ENCODE measurements at places on chromosomes 2 and 18.

- DNase-seq: no peak
Measured at GRCh38 chr2:46854260-46854659, 61.3 kb downstream of the MCFD2 start.

- DNase-seq: no peak
Measured at GRCh38 chr18:78678318-78678695, 301.3 kb upstream of the SALL3 start.

- DNase-seq: no peak
Measured at GRCh38 chr2:219293736-219294231, 14.6 kb downstream of the DNAJB2 start.

GRCh38 chr2:29032189-29032588, 42.1 kb downstream of the PCARE start:
- DNase-seq: no peak

DNA sequence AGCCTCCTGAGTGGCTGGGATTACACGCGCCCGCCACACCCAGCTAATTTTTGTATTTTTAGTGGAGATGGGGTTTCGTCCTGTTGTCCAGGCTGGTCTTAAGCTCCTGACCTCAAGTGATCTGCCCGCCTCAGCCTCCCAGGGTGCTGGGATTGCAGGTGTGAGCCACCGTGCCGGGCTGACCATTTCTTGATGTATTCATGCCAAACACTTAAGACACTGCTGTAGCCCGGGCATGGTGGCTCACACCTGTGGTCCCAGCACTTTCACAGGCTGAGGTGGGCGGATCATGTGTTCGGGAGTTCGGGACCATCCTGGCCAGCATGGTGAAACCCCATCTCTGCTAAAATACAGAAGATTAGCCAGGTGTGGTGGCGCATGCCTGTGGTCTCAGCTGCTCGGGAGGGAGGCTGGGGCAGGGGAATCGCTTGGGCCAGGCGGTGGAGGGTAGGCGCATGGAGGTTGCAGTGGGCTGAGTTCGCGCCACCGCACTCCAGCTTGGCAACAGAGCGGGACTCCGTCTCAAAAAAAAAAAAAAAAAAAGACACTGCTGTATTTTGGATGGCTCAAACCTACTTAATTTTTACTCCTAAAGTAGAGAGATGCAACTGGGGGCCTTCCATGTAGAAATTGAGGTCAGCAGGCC, 140.8 kb downstream of the NUP35 start:
- DNase-seq: no peak

DNA sequence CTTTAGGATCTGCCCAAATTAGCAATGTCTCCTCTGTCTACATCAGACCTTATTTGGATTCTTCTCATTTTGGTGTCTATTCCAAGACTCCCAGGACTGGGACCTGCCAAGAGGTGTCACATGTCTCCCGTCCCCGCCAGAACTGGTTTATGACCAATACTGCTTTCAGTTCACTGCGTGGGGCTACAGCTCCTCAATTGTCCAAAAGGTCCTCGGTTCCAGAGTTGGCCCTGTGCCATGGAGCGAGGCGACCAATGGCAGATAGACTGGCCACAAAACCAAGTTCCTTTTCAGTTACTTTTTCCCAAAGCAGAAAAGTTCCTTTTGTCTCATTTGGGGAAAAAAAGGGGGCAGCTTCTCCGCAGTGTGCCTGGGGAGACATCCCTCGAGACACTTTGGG, 144.1 kb upstream of the ZNF236 start:
- DNase-seq: no peak

DNA sequence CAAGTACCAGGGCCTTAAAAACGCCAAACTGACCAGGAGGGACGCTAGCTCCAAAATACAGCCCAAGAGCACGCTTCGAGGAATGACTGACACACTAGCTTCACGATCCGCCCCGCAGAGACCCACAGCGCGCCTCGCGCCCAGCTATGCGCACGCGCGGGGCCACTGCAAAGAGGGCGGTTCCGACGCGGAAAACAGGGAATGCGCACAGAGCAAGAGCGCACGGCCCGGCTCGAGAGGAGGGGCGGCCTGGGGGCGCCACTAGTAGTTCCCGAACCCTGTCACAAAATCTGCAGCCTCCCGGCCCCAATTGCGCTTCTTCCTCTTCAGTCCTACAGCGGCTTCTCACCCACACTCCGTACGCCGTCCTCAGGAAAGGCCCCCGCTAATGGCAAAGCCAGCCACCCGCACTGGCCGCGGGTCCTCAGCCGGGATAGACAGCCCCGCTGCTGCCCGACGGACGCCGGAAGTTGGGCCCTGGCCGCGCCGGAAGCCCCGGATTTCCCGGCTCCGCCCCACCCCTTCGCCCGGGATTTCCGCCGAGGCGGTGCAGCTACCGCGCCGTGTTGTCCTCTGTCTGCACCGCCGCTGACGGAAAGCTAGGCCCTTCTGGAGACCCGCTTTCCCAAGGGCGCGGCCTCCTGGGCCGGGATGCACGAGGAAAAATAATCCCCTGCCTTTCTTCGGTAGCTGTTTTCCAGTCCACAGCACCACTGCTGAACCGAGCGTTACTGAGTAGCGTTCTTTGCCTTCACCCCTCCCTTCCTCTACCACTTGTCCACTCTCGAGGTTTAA, at the start of gene HDHD2:
Gene HDHD2 (minus strand): TSS at position 472 of the 795 bp plus-strand sequence. CDS start 14,061 bp downstream, outside the sequence.
- DNase-seq: peak; percentile 42

- no peak for DNase-seq
Measured at GRCh38 chr2:12513339-12513738, 203.4 kb upstream of the TRIB2 start.

DNA sequence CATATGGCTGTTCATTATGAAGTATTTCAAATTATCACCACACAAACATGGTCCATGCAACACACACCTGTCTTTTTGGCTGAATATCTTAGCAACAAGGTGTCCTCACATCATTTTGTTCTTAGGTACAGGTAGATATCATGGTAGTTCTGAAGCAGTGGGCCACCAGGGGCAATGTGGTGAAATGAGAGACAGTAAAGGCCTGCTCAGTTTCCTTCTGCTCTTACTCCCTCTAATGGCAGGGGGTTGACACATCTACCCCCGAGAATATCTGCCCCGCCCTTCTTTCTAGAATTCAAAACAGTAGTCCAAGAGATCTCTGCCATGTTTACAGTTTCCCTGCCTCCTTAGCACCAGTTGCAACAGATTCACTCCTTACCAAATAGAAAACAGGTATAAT, 147.0 kb upstream of the KLHL14 start:
- DNase-seq: no peak

GRCh38 chr2:74242354-74243071, 44.1 kb downstream of the MTHFD2 start:
- no peak for DNase-seq

DNA sequence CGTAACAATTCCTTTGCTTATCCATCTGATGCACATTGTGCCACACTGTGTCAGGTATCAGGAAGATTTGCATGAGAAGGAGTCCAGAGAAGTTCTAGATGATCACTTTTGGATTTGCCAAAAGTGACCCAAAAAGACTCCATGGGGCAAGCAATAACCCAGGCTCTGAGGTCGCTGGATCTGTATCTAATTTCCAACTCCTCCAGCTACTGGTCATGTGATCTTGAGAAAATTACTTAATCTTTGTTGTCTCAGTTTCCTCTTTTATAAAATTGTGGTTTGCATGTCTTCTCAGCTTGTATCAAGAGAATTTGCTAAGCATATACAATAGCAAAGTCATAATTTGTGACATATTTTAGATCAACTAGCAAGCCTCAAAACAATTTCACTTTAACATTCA, 61.3 kb upstream of the ITGA4 start:
- DNase-seq: no peak

GRCh38 chr2:231785413-231785812, 832 bp upstream of the COPS7B start:
- DNase-seq: no peak

DNA sequence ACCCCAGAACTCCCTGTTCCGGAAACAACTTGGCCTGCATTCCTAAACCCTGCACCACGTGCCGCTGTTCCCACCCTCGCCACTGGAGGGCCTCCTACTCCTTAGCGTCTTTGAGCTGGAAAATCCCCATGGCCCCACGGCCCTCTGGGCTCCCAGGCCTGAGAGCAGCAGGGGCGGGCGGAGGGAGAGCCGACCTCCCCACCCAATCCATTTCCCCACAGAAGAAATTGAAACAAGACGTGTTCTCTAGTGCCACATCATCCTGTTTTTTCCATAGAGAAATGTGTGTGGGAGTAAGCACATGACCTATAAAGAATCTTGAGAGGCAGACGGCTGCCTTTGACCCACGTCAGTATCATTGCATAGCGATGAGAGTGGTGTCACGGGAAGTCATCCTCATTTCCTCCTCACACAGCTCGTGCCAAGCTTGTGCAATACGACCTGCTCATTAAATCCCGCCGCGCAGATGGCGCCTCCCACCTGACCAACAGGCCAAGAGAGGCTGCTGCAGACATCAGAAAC, 79.2 kb downstream of the LAMA1 start:
- no peak for DNase-seq

DNA sequence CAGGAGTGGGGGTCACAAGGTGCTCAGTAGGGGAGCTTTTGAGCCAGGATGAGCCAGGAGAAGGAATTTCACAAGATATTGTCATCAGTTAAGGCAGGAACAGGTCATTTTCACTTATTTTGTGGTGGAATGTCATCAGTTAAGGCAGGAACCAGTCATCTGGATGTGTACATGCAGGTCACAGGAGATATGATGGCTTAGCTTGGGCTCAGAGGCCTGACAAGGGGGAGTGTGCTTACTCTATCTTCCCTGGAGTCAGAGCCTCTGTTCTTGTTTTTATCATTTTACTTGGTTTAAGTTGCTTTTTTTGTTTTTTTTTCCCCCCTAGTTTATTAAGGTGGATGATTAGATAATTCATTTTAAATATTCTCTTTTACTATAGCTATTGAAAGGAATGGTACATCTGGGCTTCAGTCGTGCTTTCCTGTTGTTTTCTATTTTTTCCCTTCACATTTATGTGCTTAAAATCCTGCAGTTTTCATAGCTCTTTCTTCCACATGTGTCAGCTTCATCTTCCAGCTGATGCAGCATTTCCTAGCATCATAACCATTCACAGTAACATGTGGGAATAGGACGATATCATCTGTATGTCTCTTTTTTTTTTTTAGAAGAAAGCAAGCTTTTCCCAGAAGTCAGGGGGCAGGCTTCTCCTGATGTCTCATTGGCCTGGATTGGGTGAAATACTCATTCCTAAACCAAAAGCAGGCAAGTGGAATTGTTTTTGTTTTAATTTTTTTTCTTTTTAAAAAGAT, 15.4 kb downstream of the ZNF396 start:
- DNase-seq: no peak

GRCh38 chr2:10119027-10119325, 3.6 kb upstream of the RRM2 start:
- no peak for DNase-seq

- DNase-seq: no peak
Measured at GRCh38 chr2:23550553-23550952, 165.6 kb downstream of the KLHL29 start.

DNA sequence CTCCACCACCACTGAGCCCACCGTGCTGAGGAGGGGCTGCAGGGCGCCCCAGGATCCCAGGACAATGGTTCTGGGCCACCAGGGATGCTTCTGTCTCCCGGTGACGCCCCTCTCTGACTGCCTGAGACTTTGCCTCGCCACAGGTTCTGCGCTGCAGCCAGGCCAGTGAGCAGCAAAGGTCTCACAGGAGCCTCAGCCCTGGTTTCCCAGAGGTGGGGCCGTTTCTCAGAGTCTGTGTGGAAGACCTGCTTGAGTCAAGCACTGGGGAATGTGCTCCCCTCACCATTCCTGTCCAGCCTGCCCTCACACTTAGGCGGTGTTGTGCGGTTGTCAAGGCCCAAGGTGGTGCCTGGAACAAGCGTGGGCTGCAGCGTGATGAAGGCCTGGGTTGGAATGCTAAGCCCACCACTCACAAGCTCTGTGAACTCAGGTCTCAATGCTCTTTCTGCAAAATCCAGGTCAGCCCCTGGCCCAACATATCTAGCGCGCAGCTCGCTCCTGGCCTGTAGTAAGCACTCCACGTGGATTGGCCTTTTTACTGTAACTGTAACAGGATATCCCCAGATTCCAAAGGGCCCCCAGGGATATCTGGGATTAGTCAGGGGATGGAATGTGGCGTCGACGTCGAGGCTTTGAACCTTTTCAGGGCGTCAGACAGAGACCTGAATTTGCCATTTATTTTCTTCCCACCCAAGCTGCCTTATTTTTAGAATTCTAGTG, 47.6 kb downstream of the PLB1 start:
- DNase-seq: no peak

DNA sequence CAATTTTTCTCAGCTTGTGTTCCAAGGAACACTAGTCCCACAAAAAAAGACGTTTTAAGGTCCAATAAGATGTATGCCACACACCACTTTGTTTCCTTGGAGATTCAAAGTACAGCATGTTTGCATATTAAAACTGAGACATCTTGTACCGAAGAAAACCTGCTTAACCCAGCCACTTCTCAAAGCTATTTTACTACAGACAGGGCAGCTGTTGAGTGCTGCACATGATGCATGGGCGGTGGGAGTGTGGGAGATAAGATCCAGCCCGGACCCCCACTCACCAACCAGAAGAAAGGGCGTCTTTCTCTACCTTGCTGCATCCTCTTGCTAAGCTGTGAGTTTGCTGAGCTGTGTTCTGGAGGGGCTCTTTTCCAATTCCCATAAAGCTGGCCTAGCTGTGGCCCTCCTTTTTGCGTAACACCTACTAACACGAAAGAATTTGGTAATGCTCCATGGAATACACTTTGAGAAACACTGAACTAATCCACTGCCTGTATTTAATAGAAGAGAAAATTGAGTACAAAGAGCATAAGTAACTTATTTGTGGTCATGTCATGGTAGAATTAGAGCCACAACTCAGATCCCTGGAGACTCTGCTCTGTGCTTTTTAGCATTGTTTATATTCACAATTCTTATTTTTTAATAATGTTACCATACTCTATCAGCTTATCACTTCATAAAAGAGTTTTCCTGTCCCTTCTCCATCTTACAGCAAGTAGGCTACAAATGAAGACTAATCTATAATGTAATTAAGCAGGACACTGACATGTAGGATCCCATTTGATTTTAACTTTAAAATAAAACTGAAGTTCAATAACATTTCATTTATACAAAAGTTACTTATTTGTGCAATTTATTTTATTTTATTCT, 90.0 kb downstream of the PLEKHM3 start:
- DNase-seq: no peak

- DNase-seq: no peak
Measured at GRCh38 chr18:57837917-57838548, 34.9 kb upstream of the ATP8B1 start.

GRCh38 chr18:10776493-10776892, 250.7 kb downstream of the NAPG start:
- DNase-seq: no peak

- DNase-seq: no peak
Measured at GRCh38 chr18:10455726-10456453, 1.5 kb downstream of the APCDD1 start.

- no peak for DNase-seq
Measured at GRCh38 chr18:32831781-32832180, 59.0 kb upstream of the KLHL14 start.

GRCh38 chr2:102080451-102081242, 61.9 kb upstream of the IL1R1 start:
- no peak for DNase-seq

GRCh38 chr2:223100061-223100511, 48.1 kb downstream of the KCNE4 start:
- DNase-seq: no peak

GRCh38 chr2:31413025-31413424, 1.5 kb downstream of the XDH start:
- no peak for DNase-seq

GRCh38 chr18:6397931-6398566, 16.7 kb downstream of the L3MBTL4 start:
- no peak for DNase-seq

GRCh38 chr2:57107353-57107752, 923.6 kb downstream of the CCDC85A start:
- DNase-seq: no peak

Measured in stimulated activated CD8-positive, alpha-beta memory T cell treated with anti-CD3 and anti-CD28 coated beads, Interleukin-4, amount 100 ng/mL, for 1 hour (primary cell).